ENCODE measurements at places on chromosomes 13 and 19. TPM values are rescaled to one million over a fixed set of nuclear protein-coding genes. Genes with fewer than 3 reads are reported as not detected.
A peak's percentile ranks its signal among the peaks of the same experiment; 100 is the strongest.

KLC3 gene
- total RNA-seq = 1.4 TPM

ATF5 gene
- 13.8 TPM for total RNA-seq

ZNF471 gene
- 7.6 TPM for total RNA-seq

VSTM2B gene
- not detected for total RNA-seq

DNA sequence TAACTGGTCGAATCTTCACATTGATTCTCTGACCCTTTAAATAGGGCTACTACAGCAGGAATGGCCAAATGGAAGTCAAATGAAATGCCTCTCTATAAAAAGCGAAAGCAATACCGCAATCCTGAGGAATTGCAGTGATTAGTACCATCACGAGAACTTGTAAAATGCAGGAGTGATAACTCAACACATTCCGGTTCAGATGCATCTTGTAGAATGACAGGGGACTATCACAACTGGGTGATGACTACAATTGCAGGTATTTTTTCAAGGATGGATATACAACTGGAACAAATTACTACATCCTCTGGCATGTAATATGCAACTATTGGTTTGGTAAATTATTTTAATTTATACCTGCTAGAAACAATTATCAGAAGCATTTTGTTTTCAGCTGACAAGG, 140.4 kb downstream of the PCDH20 start:
- DNase-seq = no peak

DNA sequence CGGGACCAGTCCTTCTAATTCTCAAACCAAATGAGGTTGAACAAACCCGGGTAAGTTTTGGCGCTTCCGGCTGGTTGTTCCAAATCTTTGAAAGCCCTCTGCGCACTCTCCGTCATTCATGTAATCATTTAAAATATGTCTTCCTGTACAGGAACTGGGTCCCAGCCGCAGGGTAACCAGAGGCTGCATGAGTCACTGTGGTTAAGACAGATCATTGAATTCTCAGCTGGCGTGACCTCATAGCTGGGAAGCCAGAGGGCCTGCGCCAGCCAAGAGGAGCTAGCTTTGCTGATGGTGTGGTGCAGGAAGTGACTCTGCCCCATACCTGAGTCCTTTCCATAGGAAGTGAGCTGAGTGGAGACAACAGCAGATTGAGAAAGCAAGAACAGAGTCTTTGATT, 135.2 kb downstream of the TSHZ3 start:
- peak; percentile 61 for DNase-seq

DNA sequence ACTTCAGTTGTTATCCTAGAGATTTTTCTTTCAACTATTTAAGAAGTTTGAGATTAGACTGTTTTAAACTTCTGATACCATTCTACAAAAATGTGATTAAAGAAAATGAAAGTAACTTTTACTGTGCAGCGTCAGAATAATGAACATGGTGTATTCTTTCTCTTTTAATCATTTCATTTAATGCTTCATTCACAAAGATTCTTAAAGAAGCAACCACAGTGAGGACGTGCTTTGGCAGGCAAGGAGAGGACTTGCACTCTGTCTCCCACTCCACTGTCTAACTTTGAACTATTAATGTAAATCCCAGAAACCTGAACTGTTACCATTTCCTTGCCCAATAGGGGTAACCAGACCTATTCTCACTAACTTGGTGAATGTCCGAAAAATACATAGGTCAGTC, 137.0 kb downstream of the KCNRG start:
- no peak for DNase-seq

- DNase-seq = no peak
Measured at GRCh38 chr13:103406967-103407366, 340.8 kb upstream of the SLC10A2 start.

GRCh38 chr13:101121608-101122007, 294.7 kb downstream of the NALCN start:
- no peak for DNase-seq

GRCh38 chr19:7795555-7796161, 32.6 kb downstream of the CLEC4M start:
- DNase-seq = no peak

DNA sequence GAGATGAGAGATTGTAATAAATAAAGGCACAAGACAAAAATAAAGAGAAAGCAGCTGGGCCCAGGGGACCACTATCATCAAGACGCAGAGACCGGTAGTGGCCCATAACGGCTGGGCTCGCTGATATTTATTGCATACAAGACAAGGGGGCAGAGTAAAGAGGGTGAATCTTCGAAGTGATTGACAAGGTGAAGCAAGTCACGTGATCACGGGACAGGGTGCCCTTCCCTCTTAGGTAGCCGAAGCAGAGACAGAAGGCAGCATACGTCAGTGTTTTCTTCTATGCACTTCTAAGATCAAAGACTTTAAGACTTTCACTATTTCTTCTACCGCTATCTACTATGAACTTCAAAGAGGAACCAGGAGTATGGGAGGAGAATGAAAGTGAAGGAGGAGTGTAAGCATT, 4.6 kb upstream of the PRKCG start:
- DNase-seq = no peak

- DNase-seq = no peak
Measured at GRCh38 chr13:22517544-22517943, 663.2 kb upstream of the SGCG start.

GRCh38 chr13:35768073-35768472, 291.6 kb upstream of the MAB21L1 start:
- no peak for DNase-seq

GRCh38 chr19:44783545-44783944, 5.9 kb downstream of the CBLC start:
- DNase-seq = no peak

GRCh38 chr19:4454747-4455718, 2.6 kb downstream of the UBXN6 start:
- DNase-seq = no peak

DNA sequence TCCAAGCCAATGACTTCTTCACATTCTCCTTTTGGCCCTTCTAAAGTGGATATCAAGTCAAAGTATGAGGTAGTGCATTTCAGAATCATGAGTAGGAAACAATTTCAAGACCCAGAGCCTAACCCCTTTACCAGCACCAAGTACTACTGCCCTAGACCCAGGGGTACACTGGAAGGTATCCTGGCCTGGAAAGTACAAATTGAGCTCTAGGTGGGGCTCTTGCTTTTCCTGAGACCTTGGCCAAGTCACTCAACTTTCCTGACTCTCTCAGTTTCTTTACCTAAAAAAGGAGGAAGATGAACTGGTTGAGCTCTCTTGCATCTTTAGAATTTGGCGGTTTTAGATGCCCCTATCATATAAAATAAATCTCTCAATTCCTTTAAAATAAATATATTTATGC, 204.7 kb downstream of the FGF14 start:
- DNase-seq = no peak

- no peak for DNase-seq
Measured at GRCh38 chr13:114092468-114092867, 40.0 kb downstream of the RASA3 start.

DNA sequence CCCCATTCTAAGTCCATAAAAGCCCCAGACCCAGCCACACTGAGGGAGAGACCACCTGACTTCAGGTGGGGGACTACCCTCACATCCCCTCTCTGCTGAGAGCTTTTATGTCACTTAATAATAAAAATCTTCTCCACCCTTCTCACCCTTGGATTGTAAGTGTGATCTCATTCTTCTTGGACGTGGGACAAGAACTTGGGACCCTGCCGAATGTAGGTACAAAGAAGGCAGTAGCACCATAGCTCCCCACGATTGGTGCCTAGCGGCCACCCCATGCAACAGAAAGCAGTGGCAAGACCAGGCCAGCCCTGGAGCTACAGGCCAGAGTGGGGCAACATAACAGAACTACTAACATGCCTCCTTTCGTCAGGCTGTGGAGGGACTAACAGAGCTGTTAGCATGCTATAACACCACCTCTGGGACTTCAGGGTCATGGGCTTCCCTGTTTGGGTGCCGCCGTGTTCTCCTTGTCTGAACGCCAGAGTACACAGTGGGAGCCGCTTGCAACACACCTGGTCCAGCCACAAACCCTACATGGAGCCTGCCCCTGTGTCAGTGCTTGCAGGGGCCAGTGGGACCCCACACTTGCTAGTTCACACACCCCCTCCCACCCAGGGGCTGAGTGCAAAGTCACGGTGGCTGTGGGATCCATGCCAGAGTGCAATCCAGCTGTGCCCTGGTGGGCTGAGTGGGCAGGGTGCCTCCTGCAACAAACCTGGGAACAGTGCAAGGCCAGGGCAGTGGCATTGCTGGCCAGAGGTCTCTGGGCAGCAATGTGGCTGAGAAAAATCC, 5.2 kb upstream of the FBXO17 start:
- no peak for DNase-seq

DNA sequence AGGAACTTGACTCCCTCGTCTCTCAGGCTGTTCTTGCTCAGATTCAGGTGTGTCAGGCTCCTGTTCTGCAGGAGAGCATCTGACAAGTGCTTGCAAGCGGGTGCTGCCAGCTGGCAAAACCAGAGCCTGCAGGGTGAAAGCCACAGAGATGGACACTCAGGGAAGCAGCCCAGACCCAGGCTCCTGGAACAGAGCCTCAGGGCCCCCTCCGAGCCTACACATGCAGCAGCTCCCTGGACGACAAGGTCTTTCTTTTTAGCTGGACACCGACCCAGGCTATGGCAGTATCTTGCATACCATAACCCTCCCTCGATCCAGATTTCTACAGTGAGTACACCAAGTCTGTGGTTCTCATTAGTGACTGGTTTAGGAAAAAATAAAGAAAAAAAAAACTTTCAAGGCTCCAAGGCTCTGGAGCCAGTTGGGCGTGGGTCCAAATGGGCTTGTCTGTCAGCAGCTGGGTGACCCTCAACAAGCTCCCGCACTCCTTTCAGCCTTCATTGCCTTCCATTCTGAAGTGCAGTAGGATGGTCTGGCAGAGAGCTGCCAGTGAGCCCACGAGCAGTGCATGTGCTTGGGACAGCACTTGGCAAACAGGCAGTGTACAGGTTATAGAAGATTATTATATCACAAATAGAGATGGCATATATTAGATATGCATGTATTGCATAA, 29.9 kb downstream of the NLRP13 start:
- no peak for DNase-seq

DNA sequence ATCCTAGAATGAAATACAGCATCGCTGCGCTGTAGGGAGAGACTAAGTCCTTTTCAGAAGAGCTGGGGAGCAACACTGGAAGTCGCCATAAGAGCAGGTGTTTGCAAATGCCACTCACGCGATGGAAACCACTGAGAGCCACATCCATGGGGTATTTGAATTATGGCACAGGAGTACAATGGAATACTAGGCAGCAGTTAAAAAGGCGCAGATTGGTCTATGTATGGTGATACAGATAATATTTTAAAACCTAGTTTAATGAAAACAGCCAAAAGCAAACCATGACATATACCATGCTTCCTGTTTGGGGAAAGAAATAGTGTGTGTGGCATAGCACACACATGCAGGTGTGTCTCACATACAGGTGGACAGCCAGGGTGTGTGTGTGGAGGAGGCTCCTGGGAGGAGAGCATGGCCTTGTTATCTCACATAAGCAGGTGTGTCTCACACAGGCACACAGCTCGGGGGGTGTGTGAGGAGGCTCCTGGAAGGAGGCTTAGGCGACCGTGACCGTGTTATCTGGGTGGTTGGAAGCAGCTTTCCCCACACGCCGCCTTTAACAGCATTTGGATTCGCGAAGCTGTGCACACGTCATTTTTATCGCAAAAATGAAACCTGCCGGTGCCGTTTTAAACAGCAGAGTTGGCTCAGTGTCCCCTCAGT, 33.6 kb downstream of the ADPRHL1 start:
- no peak for DNase-seq

GRCh38 chr19:46716672-46717033, 261 bp downstream of the PRKD2 start:
- DNase-seq = no peak
